ENCODE measurements at places on chromosomes 3 and 15.

DNA sequence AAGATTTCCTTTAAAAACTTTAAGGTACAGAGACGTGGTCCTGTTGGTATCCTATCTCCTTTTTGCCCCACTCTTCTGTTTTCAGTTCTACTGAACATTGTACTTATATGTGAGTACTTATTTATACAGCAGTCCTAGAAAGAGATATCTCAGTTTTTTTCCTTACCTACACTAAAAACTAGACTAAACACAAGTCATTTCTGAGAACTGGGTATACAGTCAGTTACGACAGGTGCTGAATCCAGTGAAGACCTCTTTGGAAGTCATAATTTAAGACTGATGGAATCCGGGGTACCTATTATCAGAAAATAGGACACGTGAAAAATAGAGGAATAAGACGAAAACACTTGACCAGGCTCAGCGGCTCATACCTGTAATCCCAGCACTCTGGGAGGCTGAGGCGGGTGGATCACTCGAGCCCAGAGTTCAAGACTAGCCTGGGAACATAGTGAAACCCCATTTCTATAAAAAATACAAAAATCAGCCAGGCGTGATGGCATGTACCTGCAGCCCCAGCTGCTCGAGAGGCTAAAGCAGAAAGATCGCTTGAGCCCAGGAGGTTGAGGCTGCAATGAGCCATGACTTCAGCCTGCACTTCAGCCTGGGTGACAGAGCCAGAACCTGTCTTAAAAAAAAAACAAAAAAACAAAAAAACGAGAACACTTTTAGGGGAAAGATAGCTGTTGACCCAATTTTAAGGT lies 76.3 kb downstream of the KLHL25 start:
- peaks cover 98% of the 10 kb centered on the region for H3K36me3 ChIP-seq
- no peak overlapping the region for H3K4me3 ChIP-seq
- H3K4me1 ChIP-seq: peaks cover 49% of the 10 kb centered on the region
- H3K27me3 ChIP-seq: no peaks in the 10 kb centered on the region
- H3K27ac ChIP-seq: peak overlapping the region; percentile 81

DNA sequence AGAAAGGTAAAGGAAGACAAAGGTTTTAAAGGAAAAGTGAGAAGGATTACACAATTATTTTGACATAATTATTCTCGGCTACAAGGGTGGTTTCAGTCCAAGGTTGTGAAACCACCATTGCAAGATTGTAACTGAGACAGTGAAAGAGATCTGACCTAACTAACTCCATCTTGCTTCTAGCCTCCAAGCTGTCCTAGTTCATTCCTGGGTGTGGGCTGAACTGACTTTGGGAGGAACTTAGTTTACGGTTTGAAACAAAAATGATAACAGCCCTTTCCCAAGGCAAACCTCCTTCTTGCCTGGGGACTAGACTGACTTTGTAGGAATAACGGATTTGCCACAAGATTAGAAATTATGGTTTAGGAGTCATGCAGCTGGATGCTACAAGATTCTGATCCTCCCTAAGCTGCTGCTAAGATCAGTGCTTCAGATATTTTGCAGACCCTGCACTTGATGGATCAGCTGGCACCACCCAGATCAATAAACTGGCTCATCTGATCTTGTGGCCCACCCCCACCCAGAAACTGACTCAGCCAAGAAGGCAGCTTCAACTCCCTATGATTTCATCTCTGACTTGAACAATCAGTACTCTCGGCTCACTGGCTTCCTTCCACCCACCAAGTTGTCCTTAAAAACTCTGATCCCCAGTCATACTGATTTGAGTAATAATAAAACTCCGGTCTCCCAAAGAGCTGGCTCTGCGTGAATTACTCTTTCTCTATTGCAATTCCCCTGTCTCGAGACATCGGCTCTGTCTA lies 57.7 kb upstream of the AADACL2 start:
- H3K27me3 ChIP-seq: peaks cover 3% of the 10 kb centered on the region
- H3K27ac ChIP-seq: no peak overlapping the region
- no peak for DNase-seq
- no peak overlapping the region for H3K4me3 ChIP-seq
- no peaks in the 10 kb centered on the region for H3K4me1 ChIP-seq

- H3K27ac ChIP-seq: no peak overlapping the region
- no peak overlapping the region for H3K4me3 ChIP-seq
- peaks cover 29% of the 10 kb centered on the region for H3K27me3 ChIP-seq
- no peaks in the 10 kb centered on the region for H3K36me3 ChIP-seq
- no peaks in the 10 kb centered on the region for H3K4me1 ChIP-seq
- no peak for DNase-seq
These were observed 140.6 kb upstream of the PRR20G start for GRCh38 chr3:127428344-127428997.

GRCh38 chr15:23877502-23878412 lies 190.7 kb upstream of the NDN start:
- no peak for DNase-seq
- no peaks in the 10 kb centered on the region for H3K4me1 ChIP-seq
- H3K36me3 ChIP-seq: no peaks in the 10 kb centered on the region
- H3K4me3 ChIP-seq: no peak overlapping the region
- H3K27me3 ChIP-seq: no peaks in the 10 kb centered on the region

GRCh38 chr3:193971261-193971751 lies 164.6 kb upstream of the HES1 start:
- H3K4me3 ChIP-seq: peak overlapping the region; percentile 77
- H3K4me1 ChIP-seq: peaks cover 29% of the 10 kb centered on the region
- peak; percentile 37 for DNase-seq
- H3K36me3 ChIP-seq: no peaks in the 10 kb centered on the region
- peaks cover 10% of the 10 kb centered on the region for H3K27me3 ChIP-seq

DNA sequence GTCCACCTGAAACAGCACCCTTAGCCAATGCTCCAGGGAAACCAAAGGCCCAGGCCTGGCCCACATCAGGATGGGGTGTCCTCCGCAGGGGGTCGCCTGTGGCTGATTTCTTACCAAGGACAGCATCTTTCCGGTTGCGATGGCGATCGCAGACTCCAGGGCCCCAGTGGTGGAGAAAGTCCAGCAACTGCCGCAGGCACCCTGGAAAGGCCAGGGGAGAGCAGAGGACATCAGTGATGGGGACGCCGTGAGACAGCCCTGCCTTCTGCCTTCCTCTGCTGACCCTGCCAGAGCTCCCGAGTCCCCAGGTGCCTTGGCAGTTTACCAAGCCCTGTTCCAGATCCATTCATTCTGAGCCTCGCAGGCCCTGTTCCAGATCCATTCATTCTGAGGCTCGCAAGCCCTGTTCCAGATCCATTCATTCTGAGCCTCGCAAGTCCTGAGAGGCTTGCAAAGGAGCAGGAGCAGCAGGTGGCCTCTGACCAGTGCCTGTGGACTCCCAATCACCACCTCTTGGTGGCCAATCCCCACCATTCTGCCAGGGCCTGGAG lies 12.5 kb downstream of the CTSH start:
- no peaks in the 10 kb centered on the region for H3K27me3 ChIP-seq
- DNase-seq: no peak
- H3K4me3 ChIP-seq: no peak overlapping the region
- peaks cover 21% of the 10 kb centered on the region for H3K4me1 ChIP-seq

DNA sequence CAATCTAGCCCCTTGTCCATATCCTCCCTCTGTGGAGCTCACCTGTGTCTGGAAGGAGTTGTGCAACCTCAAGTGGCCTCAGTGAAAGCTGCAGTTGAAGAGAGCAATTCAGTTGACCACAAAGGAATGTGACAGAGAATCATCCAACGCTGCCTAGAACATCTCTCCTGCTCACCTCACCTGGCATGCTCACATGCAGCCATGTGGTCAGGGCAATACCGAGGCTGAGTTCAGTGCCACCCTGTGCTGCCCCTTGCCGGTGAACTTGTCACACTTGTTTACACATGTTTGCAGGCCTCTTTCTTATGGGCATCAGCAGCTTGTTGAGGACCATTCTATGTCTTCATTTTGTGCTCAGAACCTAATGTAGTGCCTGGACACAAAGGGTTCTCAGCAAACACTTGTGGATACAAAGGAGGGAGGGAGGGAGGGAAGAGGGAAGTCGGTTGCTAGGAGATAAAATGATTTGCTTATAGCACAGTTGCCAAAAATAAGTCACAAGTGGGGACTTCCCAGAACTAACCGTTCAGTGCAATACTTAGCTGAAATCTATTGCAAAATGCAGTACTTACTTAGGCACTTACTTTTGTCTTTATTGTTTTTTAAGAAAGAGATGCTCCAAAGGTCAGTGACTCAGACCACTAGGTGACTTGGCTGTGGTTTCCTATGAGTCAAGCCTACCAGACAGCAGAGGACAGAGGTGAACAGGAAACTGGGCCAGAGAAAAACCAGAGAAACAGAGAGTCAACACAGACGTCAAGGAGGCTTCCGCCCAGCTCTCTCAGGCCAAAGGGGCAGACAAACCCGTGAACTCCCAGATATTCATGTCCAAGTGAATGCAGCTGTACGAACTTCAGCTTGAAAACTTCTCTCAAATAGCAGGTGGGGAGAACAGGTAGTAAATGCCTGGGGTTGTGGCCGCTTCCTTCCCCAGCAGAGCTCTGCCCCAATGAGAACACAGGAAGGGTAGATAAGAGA lies 227.8 kb upstream of the CTNNB1 start:
- H3K4me3 ChIP-seq: peak overlapping the region; percentile 60
- H3K4me1 ChIP-seq: peaks cover 78% of the 10 kb centered on the region
- peak; percentile 38 for DNase-seq
- H3K36me3 ChIP-seq: no peaks in the 10 kb centered on the region
- no peaks in the 10 kb centered on the region for H3K27me3 ChIP-seq

Measured in activated B cell treated with CpG ODN at 0.5 μM for 24 hours (primary cell).